Left kidney (tissue), 8 donors: ENCODE measurements at places on chromosomes 2 and 18. TPM values are rescaled to one million over a fixed set of nuclear protein-coding genes. Genes with fewer than 3 reads are reported as not detected.

The GCC2 gene
- 70.0 TPM for polyA plus RNA-seq

GRCh38 chr2:74225698-74226459 lies 27.5 kb downstream of the MTHFD2 start:
- DNase-seq: no peak

DNA sequence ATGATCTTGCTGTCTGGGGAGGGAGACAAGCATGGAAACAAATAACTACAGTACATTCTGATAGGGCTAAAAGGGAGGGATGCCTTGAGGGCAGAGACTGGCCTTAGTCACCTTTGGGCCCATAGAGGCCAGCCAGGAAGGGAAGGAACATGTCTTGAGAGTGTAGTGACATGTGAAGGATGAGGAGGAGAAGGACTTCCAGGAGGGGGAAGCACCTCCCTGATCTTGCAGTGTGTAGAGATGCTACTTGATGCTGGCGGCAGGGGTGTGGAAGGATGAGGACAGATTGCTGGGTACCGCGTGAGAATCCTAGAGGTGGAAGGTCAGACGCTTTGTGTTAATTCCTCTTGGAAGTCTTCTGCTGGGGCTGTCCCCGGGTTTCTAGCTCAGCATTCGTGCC lies 13.1 kb downstream of the TET3 start:
- no peak for DNase-seq

GRCh38 chr2:152696476-152696875 lies 20.8 kb downstream of the PRPF40A start:
- DNase-seq: no peak
